GM04503 (cell line): ENCODE measurements at places on chromosomes 1 and 21.

DNA sequence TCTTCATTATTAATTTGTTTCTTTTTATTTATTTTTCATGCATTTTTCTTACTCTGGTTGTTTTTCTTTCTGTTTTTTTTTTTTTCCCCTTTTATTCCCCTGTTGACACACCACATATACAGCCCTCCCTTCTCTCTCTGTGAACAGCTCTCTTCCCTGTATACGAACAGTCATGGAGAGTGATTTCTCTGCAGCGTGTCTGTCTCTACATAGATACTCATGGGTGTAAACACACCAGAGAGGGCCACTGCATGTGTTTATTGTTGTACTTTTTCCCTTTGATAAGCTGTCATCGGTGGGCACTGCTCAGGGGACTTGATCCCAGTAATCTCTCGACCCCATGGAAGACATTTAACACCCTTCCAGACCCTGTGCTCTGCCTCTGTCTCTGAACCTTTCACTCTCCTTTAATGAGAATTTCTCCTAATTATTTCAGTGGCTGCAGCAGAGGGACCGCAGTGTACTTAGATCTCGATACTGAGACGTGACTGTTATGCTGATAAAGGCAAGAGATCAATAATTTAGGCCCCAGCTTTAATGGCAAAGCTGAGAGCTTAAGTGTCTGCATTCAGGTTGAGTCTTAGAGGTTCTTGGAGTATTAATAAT lies 113.1 kb downstream of the PBX1 start:
- no peak for DNase-seq

DNA sequence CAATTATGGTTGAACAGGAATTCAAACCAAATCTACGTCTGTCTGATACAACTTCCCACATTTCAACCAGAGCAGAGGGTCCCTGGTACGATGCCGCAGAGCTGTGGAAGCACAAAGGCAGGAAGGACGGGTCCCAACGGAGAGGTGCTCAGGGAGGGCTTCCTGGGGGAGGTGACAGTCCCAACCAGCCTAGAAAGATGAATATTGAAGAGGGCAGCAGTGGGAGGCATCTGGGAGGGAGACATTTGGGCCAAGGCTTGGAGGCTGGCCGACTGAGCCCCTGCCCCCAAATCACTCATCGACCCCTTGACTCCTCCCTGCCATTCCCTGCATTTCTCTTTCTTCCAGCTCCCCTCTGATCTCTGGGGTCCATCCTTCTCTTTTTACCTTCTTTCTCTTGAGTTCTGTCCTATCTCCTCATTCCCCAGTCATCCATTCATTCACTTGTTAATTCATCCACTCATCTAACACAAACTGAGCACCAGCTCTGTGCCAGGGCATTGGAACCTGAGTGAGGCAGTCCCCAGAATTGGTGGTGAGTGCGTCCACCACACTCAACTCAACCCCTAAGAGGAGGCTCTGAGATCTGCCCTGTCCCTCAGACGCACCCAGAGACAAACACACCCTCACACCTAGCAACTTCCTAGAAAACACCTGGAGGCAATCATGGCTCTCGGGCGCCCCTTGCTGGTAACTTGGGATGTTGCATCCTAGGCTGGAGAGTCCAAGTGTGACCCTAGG lies 13.2 kb upstream of the CELA3B start:
- peak; percentile 20 for DNase-seq

DNA sequence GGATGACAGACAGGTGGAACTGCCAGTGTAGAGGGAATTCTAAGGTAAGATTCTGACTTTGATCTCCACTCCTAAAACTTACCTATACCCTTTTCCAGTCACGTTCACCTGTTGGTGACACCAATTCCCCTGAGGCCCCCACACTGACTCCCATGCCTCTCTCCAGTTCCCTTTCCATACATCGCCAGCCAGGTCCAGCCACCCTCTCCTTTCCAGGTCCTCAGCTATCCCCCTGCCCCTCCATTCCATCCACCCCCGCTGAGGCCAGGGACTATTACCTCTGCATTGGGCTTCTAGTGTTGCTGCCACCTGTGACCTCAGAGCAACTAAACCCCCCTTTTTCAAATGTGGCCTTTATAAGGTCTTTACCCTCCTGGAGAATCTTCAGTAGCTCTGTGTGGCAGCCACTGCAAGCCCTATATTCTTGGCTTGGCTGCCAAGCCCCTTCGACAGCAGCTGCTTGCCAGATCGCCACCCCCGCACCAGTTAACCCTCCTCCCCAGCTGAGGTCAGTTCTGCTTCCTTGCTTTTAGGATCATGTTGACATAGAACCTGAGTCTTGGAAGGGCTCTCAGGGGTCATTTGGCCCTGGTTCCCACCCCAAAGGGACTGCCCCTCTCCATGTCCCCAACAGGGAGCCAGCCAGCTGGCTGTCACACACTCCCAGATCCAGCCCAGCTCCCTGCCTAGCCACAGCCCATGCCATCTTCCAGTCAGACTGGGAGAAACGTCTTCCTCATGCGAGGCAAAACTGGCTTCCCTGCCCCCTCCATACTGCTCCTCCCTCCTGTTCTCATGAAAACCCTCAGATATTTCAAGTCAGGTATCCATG lies 14.7 kb downstream of the CSF1 start:
- DNase-seq: no peak

DNA sequence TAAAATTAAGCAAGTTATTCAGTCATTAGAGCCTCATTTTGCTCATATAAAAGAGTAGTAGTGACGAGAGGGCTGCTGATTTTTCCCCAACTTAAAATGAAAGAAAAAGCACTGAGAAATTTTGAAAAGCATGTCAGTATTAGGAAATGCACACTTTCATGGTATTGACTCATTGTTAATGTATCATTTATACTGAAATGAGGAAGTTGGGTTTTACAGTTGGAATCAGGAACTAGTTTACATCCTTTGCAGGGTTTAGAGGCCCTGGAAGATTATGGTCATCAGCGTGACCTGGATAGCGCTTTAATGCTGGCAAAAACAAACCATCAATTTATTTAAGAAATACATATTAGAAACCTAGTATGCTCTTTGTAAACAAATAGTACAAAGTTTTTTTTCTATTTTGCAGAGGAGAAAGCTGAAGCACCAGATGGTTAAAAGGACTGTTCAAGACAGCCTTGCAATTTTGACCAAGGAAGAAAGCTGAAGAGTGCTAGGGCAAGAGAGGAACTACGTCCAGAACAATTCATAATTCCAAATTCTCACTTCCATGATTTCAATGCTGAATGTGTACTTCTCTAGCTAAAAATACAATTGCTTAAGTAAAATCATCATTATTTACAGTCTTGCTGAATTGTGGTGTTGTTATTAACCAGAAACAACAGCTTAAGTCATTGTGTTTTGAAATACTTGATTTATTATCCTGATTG lies 94.8 kb upstream of the SGIP1 start:
- DNase-seq: no peak

DNA sequence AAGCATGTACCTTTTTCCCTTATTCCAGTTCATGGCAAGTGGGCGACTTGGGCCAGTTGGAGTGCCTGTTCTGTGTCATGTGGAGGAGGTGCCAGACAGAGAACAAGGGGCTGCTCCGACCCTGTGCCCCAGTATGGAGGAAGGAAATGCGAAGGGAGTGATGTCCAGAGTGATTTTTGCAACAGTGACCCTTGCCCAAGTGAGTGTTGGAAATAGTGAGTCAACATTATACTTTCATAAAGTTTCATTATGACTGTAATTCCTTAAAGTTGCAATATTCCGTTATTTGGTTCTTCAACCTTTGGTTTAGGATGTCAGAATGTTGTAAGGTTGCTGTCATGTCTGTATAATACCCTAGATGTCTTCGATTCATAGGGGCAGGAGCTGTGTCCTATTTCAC lies 230.5 kb downstream of the TPR start:
- DNase-seq: no peak

DNA sequence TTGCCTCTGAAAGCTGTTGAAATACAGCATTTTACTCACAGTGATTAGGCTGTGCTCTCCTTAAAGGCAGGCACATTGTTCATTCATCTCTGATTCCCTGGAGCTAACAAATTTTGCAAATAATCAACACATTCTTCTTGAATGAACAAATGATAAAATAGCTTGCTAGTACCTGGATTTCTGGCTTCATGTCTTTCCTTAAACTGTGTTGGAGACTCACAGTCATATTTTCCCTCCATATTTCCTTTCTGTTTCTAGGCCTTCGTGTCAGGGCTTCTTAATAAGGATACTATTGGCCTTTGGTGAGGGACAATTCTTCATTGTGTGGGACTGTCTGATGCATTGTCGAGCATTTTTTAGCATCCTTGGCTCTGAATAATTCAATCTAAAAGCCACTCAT lies 9.7 kb downstream of the HSD11B1 start:
- no peak for DNase-seq

DNA sequence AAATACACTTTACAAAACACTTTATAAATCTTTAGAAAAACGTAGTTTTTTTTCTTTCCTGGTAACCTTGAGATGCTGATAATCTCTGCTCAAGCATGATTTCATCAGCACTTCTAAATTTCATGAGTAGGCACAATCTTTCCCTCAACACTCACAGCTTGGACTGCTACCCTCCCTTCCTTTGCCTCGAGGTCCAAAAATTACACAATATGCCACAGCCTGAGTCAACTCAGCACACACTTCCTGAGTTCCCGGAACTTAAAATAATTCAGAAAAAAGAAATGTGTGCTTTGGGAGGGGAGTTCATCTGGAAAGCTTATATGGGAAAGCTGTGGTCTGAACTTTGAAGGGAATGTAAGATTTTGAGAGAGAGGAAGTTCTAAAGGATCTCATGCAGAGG lies 5.9 kb downstream of the CLCA2 start:
- DNase-seq: peak; percentile 90

DNA sequence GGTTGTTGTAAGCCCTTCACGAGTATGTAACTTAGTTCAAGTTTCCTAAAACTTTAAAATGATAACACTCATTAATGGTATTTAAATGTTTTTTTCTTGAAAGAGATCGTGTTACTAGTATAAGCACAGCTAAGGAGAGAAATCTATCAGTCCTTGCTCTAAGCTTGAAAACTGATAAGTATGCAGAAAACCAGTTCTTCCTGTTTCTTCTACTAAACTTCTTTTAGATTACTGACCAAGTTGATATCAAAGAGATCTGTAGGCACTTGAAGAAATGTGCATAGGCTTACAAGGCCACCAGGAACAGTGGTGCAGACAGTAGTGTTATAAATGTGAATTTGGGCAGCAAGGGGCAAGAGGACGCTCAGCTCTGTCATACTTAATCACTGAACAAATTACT lies 3.9 kb downstream of the EFCAB14 start:
- no peak for DNase-seq

- no peak for DNase-seq
Measured at GRCh38 chr1:73914951-73915350, 283.0 kb downstream of the LRRIQ3 start.

- DNase-seq: no peak
Measured at GRCh38 chr1:56526571-56527174, 52.7 kb downstream of the PLPP3 start.

- no peak for DNase-seq
Measured at GRCh38 chr1:24207709-24208108, 20.6 kb upstream of the IFNLR1 start.

GRCh38 chr1:94793296-94793656 lies 26.9 kb upstream of the SLC44A3 start:
- peak; percentile 75 for DNase-seq

GRCh38 chr1:41618066-41618825 lies 133.8 kb upstream of the EDN2 start:
- no peak for DNase-seq

- DNase-seq: no peak
Measured at GRCh38 chr1:32893198-32894018, 7.1 kb downstream of the HPCA start.

- DNase-seq: no peak
Measured at GRCh38 chr21:38242061-38242460, 14.7 kb upstream of the KCNJ15 start.

GRCh38 chr1:240515505-240515904 lies 96.5 kb downstream of the GREM2 start:
- DNase-seq: no peak

- no peak for DNase-seq
Measured at GRCh38 chr1:151967091-151967490, 26.6 kb downstream of the S100A10 start.

DNA sequence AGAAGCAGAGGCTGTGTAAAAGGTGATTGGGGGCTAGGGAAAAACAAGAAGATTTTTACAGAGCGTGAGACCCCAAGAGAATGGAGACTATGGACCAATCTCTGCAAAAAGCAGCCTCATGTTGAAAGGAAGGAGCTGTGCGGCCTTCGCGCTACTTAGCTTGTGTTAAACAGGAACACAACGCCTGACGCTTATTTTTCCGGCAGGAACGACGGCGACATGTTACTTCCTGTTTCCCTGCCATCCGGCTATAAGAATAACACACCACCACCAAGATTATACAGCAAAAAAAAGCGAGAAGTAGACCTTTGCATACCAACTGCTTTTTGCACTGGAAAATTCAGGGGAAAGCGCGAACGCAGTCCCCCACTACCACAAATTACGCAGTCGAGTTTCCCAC lies 272.7 kb downstream of the FAM72C start:
- DNase-seq: no peak

DNA sequence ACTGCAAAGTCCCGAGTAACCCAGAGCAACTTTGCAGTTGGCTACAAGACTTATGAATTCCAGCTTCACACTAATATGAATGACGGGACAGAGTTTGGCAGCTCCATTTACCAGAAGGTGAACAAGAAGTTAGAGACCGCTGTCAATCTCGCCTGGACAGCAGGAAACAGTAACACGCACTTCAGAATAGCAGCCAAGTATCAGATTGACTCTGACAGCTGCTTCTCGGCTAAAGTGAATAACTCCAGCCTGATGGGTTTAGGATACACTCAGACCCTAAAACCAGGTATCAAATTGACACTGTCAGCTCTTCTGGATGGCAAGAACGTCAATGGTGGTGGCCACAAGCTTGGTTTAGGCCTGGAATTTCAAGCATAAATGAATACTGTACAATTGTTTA lies 66.8 kb downstream of the ACBD6 start:
- DNase-seq: no peak

GRCh38 chr1:39787468-39787867 lies 1.2 kb downstream of the BMP8B start:
- DNase-seq: no peak

GRCh38 chr1:64882574-64883255 lies 83.6 kb downstream of the JAK1 start:
- no peak for DNase-seq

- no peak for DNase-seq
Measured at GRCh38 chr1:4657960-4658541, 3.6 kb downstream of the AJAP1 start.

GRCh38 chr1:4973341-4973740 lies 318.9 kb downstream of the AJAP1 start:
- DNase-seq: no peak
